Stimulated activated CD8-positive, alpha-beta memory T cell treated with anti-CD3 and anti-CD28 coated beads, Interleukin-7, amount 100 ng/mL, for 48 hours (primary cell): ENCODE measurements at places on chromosomes 13 and 19.
A peak's percentile ranks its signal among the peaks of the same experiment; 100 is the strongest.

- DNase-seq: no peak
These were observed 11.9 kb upstream of the GGACT start for GRCh38 chr13:100600461-100600860.

GRCh38 chr13:40232311-40233040 lies 434.0 kb downstream of the FOXO1 start:
- no peak for DNase-seq

- DNase-seq: no peak
These were observed 84.3 kb downstream of the RNASEH2B start for GRCh38 chr13:50993934-50994333.

DNA sequence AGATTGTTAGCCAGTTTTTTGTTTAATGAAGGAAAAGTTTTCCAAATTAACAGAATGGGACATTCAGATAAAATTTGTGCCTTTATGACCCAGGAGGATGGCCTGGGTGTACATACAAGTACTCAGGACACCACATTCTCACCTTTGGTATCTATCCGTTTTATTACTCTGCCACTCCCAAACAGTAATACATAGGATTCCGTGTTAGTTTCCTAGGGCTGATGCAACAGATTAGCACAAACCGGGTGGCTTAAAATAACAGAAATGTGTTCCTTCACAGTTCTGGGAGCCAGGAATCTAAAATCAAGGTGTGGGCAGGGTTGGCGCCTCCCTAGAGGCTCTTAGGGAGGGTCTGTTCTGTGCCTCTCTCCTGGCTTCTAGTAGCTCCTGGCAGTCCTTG lies 129.9 kb downstream of the GGACT start:
- DNase-seq: no peak

GRCh38 chr13:113883921-113884804 lies 20.3 kb upstream of the GAS6 start:
- DNase-seq: no peak

- no peak for DNase-seq
These were observed 876 bp downstream of the SACS start for GRCh38 chr13:23432626-23433025.

DNA sequence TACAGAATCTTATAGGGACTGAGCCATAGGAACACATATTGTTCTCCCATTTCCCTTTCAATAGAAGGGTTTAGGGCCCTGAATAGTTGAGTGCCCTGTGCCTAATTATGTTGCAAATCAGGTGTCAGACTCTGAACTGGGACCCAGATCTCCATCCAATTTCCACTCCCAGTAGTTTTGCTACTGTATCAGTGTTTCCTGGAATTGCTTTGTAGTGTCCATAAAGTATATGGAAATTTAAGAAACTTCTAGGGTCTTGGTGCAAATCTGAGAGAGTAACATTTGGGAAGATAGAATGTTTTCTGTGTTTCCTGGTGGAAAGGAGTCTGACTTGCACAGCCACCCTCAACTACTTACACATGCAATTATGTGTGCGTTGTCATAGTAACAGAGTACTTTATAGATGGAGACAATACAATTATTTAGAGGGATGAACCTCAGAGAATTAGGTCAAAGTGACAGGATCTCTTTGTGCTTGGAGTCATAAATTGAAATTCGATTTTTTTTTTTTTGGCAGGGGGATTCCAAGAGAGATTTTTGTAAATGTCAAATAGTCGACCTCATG lies 646 bp upstream of the SLC10A2 start:
- no peak for DNase-seq

DNA sequence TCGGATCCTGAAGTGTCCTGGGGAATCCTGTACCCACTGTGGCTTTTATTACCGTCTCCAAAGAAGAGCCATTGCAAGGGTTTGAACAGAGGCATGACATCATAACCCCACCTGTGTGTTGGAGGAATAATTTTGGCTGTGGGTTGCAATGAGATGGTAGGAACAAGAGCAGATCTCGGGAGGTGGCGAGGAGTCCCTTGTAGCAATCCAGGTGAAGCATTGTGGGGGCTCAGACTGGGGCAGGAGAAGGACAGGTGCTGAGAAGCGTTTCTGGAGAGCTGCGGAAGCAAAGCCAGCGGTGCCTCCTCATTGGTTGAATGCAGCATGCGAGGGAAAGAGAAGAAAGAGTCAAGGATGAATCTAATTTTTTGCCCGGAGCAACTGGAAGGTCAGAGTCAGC lies 382.4 kb downstream of the EFNB2 start:
- DNase-seq: no peak

- DNase-seq: no peak
These were observed 271.7 kb upstream of the EDNRB start for GRCh38 chr13:78190296-78190695.

DNA sequence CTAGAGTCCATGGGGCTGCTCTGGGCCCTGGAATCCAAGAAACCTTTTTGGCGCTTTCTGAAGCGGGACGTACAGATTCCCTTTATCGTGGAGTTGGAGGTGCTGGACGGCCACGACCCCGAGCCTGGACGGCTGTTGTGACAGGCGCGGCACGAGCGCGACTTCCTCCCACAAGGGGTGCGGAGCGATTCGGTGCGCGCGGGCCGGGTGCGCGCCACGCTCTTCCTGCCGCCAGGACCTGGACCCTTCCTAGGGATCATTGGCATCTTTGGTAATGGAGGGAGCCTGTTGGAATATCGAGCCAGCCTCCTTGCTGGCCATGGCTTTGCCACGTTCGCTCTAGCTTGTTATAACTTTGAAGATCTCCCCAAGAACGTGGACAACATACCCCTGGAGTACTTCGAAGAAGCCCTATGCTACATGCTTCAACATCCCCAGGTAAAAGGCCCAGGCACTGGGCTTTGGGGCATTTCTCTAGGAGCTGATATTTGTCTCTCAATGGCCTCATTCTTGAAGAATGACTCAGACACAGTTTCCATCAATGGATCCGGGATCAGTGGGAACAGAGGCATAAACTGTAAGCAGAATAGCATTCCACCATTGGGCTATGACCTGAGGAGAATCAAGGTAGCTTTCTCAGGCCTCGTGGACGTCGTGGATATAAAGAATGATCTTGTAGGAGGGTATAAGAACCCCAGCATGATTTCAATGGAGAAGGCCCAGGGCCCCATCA lies 3.5 kb upstream of the ZFP82 start:
- DNase-seq: no peak

DNA sequence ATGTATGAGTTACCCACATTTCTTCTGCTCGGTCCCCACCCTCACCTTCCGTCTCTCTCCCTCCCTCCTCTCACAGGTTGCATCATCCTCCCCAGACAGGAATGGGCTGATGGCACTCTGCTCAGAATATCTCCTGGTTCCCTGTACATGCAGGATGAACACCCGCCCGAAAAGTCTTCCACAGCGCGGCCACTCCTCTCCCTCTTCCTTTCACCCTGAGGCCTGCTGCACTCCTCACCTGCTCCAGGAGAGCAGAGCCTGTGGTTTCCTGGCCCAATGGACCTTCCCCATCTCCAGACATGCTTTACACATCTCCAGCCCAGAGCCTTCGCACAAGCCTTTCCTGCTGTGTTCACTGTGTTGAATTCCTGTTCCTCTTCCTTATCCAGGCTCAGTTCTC lies 40.9 kb downstream of the GSX1 start:
- no peak for DNase-seq

GRCh38 chr13:91127995-91128394 lies 219.5 kb upstream of the MIR17HG start:
- DNase-seq: no peak

DNA sequence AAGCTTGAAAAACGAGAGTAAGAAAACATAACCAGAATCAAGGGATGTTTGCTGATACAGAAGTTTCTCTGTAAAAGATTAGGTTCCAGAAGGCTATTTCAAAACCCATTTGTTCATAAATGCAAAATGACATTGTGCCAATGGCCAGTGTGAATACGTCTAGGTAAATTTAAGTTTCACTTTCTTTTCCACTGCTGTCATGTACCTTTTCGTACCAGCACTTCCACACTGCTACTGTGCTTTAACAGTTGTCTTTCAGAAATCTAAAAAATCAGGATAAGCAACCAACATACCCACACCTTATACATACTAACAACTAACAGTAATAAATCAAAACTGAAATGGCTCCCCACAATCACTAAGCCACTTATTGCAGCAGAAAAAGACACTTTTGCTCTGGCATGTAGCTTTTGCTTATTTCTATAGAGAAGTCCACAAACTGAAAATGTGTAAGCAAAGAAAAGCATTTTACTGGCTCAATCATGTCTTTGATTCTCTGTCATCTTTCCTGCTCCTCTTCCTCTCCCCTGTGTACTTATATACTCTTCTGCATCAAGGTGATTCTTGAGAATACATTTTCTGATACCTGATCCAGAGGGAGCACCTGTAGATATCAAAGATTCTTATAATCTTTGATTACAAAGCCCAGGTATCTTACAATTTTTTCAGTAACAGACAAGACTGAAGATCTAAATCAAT lies 34.3 kb downstream of the ELF1 start:
- DNase-seq: no peak

DNA sequence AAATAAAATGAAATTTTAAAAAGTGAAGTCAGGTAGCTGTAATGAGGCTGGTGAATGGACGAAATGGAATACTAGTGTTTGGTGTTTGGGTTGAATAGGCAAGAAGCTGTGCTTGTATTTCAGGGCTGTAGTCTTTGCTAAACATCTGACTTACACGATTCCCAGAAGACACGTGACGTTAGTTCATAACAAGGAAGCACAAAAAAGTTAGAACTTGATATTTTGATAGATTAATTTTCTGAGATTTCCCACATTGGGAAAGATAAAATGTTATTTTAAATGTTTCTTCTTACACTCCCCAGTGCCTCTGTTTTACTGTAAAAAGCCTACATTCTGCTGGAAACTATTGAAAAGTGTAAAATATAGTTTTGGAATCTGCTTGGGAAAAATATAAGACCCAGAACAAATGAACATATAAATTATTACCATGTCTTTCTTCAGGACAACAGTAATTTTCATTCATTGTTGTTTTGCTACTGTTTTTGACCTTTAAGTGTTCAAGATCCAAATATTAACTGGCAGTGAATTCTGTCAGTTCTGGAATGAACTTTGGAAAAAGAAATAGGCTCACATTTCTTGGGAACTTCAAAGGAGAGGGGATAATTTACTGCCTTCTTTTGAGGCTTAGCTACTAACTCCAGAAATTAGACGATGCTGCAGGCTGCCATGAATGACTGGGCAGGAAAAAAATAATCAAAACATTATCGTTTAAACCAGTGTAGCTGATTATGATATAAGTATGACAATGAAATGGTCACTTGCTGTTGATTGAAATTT lies 241.3 kb downstream of the SLITRK6 start:
- DNase-seq: no peak

- DNase-seq: no peak
These were observed 1.2 kb upstream of the ZNF225 start for GRCh38 chr19:44111910-44112463.

DNA sequence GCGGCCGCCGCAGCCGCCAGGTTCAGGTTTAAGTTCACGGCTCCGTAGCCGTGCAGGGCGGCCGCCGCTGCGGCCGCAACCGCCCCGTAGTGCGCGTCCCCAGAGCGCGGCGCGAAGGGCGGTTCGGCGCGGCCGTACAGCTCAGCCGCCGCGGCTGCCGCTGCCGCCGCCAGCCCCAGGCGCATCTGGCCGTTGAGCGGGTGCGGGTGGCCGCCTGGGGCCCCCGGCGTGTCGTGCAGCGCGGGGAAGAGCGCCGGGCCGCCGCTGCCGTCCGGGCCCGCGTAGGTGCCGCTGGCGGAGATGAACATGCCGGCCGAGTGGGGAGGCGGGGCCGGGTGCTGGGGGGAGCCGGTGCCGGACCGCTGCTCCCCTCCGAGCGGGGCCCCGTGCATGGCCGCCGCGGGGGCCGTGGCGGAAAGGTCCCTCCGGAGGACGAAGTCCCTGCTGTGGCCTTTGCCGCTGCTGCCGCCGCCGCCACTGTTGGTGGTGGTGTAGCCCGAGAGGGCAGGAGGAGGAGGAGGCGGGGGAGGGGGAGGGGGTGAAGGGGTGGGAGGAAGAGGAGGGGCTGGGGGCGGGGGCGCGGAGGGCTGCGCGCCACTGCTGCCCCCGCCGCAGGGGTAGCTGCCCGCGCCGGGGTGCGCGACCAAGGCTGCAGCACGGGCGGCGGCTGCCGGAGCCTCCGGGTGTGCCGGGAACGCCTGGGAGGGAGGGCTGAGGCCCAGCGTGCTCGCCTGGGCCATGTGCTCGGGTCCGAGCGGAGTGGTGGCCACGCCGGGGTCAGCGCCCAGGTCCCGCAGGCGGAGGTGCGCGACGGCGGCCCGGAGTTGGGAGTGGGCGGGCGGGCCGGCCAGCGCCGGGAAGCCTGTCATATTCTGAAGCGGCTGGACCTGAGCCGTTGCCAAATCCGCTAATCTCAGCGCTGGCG lies 654 bp downstream of the ZIC5 start:
- DNase-seq: no peak

GRCh38 chr19:5479958-5480357 lies 24.7 kb downstream of the ZNRF4 start:
- no peak for DNase-seq

- DNase-seq: no peak
These were observed 1586.1 kb downstream of the OLFM4 start for GRCh38 chr13:54614726-54615125.

DNA sequence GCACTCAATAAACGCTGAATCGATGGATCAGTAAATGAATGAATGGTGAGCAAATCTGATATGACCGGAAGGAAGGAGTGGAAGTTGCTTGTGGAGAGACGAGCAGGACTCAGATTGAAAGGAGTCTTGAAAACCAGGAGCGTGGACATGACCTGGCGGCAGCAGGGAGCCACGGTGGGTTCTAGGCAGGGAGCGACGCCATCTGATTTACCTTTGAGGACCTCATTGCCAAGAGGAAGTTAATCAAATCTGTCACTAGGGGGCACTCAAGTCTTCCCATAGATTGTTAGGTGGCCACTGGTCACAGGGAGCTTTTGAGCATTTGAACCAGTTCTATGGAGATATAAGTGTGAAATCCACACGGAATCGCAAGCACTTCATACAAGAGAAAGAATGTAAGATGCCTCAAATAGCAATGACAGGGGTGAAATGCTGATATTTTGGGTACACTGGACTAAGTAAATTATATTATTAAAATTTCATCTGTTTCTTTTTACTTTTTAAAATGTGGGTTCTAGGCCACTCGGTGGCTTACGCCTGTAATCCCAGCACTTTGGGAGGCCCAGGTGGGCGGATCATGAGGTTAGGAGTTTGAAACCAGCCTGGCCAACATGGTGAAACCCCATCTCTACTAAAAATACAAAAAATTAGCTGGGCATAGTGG lies 9.2 kb upstream of the FBN3 start:
- DNase-seq: peak; percentile 26

DNA sequence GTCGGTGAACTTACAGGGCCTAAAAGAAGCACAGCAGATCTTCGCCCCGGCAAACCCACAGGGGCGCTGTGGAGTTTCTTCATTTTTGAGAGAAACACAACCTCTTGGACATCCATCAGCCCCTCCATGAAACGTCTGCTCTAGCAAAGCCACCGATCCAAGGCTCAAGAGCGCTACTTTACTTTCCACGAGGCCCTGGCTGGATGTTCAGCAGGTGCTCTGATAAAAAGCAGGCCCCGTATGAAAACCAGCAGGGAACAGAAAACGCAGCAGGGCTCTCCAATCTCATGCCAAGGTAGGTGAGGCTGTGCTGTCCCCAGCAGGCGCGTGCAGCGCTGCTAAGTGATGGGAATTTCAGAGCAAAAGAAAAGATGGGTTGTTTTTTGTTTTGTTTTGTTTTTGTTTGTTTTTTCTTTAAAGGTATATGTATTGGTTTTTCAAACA lies 86.7 kb downstream of the IRS2 start:
- DNase-seq: no peak
